Activated T-cell treated with anti-CD3 and anti-CD28 coated beads, Interleukin-2, amount 50 U/mL, for 24 hours (primary cell): ENCODE measurements at places on chromosomes 11 and 22.

- no peak for DNase-seq
Observed at GRCh38 chr11:45933131-45933831, 10.8 kb downstream of the LARGE2 start.

GRCh38 chr11:7892059-7892699 lies 38.9 kb downstream of the OR10A6 start:
- no peak for DNase-seq

DNA sequence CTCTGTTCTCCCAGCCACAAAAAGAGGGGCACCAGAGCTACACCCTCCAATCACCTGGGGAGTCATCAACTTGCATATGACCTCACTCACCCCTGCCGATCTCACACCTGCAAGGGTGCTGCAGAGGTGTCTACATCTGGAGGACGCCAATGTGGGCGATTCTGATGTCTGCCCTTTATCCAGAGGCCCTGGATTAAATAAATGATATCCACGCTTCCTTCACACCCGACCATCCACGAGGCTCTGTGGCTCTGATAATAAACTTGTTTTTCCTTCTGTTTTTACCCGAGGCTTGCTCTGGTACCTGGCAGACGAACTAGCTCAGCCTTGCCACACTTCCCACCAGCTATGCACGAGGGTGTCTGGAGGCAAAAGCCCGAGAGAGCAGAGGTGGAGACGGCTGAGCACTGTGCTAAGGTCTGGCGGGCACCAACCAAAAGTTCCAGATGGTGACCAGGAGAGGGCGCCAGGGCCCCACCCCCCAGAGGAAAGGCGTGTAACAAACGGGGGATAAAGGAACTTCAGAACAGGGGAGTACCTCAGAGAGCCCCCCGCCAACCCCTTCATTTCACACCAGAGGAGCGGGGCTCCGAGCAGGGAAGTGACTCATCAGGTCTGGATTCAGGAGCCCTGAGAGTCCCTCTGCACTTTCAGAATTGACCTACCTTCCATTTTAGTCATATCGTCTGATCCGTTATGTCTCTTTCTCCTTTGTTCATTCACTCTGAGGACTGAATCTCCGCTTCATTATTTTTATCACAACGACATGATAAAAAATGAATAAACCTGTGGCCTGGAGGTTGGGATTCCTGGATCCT lies 13.5 kb downstream of the SCN3B start:
- DNase-seq: peak; percentile 72

DNA sequence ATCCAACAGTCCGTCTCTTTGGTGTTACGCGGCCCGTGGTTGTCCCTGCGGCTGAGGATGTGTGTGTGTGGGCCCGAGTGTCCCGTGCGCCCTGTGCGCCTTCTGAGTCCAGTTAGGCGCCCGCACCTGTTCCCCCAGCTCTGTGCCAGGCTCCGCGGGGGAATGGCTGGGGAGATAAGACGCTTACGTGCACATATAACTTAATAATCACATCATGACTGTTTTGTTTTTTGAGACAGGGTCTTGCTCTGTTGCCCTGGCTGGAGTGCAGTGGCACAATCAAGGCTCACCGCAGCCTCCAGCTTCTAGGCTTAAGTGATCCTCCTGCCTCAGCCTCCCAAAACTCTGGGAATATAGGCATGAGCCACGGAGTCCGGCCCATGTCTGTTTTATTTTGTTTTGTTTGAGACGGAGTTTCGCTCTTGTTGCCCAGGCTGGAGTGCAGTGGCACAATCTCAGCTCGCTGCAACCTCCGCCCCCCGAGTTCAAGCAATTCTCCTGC lies 817 bp downstream of the ARL2 start:
- no peak for DNase-seq

DNA sequence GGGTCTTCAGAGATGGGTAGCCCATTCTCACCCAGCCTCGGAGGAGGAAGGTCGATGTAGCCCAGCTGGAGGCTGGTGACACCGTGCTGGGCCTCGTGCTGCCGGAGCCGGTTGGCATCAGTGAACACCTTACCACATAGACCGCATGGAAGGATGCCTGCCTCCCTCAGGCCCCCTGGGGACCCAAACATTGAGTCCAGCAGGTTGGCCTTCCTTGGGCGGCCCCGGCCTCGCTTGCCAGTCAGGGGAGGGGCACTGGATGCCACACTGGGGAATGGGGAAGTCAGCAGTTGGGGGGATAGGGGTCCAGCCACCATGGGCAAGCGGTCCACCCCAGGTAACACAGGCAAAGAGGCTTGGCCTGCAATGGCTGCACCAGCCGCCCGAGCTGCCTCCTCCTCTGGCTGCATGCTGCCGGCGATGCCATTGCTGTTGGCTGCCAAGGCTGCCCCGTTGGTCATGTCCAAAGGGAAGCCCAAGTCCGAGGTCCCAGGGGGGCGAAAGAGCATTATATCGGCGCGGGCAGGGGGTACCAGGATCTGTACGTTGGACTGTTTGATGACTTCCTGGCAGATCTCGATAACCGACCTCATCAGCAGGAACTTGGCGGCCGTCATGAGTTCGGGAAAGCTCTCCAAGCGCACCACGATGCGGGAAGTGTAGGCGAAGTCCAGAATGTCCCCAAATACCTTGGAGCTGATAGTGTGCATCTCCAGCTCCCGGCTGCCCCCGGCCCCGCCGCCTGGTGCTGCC lies 1.4 kb downstream of the PATZ1 start:
- DNase-seq: peak; percentile 69

DNA sequence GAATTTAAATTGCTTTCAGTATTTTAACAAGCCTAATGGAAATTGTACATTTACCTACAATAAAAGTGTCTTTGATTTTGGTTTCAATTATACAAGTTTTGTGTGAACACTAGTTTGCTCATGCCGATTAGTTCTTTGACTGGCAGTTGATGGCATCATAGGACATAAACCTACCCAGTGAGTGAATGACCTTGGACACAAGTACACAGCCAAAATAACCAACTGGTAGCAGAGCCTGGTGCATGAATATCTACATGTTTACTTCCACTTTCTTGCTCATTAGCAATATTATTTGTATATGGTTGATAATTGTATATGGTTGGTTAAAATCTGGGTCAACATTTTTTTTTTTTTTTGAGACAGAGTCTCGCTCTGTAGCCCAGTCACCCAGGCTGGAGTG lies 37.8 kb downstream of the STIM1 start:
- no peak for DNase-seq

GRCh38 chr11:84899134-84899533 lies 728.0 kb downstream of the DLG2 start:
- DNase-seq: no peak

GRCh38 chr11:80748207-80748925 lies 1307.5 kb upstream of the TENM4 start:
- no peak for DNase-seq

- DNase-seq: no peak
Observed at GRCh38 chr22:47996446-47996857, 1234.0 kb downstream of the TBC1D22A start.

DNA sequence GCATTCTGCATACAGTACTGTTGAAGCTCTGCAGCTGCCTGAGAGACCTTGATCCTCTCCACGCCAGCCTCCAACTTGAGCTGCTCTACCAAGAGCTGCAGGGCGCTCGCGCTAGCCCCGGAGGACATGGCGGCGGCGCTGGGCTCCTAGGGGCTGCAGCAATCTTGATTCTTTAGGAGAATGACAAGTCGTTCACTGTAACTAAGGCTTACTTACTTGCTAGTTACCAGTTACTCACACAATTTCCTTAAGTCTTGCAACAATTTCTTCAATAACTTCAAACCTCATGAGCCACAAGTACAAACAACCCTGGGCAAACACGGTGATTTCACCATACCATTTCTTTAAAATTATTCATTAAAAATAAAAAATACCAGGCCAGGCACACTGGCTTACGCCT lies 21.9 kb downstream of the SBF2 start:
- no peak for DNase-seq

- DNase-seq: no peak
Observed at GRCh38 chr11:57394203-57394965, 3.9 kb upstream of the PRG2 start.

GRCh38 chr22:35072925-35073324 lies 7.0 kb downstream of the ISX start:
- DNase-seq: no peak

GRCh38 chr11:78250099-78250498 lies 61.4 kb downstream of the USP35 start:
- DNase-seq: no peak

DNA sequence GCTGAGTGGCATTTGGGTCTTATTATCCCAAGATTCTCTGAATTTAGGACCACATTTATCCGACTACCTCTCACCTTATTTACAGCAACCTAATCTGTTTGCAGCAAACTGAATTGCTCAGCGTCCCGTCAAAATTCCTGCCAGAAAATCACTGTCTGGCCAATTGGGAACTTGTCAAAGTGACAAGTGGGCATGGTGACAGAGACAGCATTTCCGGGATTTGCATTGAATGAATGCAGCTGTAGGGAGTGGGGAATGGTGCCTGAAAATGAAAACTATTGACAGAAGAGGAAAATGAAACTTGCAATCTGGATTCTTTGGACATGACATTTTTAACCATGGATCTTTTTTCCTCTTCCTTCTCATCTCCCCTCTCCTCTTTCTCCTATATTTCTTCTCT lies 113.8 kb downstream of the NELL1 start:
- DNase-seq: no peak

DNA sequence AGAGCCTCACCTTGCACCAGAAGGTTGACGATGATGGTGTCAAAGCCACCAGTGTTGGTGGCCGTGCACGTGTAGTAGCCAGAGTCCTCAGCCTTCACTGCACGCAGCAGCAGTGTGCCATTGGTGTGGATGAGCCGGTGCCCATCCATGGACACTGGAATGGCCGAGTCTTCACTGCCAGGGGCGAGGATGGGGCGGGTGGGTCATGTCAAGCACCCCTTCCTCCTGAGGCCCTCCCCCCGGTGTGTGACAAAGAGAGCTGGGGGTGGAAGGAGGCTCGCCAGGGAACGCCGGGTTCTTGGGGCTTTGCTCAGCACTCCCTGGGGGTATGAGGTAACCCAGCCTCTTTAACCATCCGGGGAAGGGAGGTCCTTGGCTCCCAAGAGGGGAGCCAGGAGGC lies 111.6 kb downstream of the CEP164 start:
- DNase-seq: no peak

- no peak for DNase-seq
Observed at GRCh38 chr11:99327066-99327465, 306.3 kb downstream of the CNTN5 start.

- no peak for DNase-seq
Observed at GRCh38 chr22:44384563-44385295, 72.0 kb upstream of the SHISAL1 start.

GRCh38 chr11:46049325-46049897 lies 71.8 kb downstream of the PHF21A start:
- no peak for DNase-seq

- no peak for DNase-seq
Observed at GRCh38 chr22:35622191-35622913, 5.2 kb upstream of the MB start.

- DNase-seq: no peak
Observed at GRCh38 chr11:95297680-95298452, 66.9 kb upstream of the SESN3 start.

DNA sequence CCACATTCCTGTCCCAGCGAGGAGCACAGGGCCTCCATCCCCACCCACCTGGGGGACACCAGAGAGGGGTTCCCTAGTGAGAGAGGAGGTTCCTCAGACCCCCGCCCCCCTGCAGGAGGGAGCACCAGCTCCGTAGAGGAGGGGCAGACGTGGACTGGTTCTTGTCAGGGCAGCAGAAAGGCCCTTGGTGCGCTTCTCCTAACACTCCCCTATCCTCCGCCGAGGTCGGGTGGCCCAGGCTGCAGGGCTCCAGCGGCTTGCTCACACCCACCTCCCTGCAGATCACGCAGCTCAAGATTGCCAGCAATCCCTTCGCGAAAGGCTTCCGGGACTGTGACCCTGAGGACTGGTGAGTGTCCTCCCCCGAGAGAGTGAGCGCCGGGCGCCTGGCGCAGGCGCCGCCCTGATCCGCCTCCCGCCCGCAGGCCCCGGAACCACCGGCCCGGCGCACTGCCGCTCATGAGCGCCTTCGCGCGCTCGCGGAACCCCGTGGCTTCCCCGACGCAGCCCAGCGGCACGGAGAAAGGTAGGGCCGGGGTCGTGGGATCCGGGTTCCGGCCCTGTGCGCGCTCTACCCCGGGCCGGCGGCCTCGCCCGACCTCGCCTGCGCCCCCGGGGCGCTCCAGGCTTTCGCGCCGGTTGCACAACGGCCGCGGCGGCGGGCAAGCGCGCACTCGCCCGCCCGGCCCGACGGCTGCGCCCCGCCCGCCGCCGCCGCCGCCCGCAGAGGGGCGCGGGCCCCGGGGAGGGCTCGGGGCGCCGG lies 5.1 kb downstream of the TBX1 start:
- no peak for DNase-seq

GRCh38 chr11:93814966-93815633 lies 31.0 kb downstream of the MED17 start:
- no peak for DNase-seq

DNA sequence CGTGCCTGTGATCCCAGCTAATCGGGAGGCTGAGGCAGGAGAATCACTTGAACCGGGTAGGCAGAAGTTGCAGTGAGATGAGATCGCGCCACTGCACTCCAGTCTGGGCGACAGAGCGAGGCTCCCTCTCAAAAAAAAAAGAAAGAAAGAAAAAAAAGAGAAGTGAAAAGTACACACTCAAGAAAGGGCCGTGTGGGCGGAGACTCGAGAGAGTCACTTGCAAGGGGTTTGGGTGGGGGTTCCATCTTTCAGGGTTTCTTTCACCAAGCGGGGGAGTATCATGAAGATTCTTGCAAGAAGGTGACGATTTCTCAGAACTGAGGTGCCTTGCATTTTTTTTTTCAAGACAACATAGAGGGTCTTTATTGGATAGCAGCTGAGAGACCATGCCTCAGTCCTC lies 4.0 kb upstream of the IFITM5 start:
- no peak for DNase-seq

- no peak for DNase-seq
Observed at GRCh38 chr11:124276081-124276480, 19.9 kb downstream of the OR8G5 start.

DNA sequence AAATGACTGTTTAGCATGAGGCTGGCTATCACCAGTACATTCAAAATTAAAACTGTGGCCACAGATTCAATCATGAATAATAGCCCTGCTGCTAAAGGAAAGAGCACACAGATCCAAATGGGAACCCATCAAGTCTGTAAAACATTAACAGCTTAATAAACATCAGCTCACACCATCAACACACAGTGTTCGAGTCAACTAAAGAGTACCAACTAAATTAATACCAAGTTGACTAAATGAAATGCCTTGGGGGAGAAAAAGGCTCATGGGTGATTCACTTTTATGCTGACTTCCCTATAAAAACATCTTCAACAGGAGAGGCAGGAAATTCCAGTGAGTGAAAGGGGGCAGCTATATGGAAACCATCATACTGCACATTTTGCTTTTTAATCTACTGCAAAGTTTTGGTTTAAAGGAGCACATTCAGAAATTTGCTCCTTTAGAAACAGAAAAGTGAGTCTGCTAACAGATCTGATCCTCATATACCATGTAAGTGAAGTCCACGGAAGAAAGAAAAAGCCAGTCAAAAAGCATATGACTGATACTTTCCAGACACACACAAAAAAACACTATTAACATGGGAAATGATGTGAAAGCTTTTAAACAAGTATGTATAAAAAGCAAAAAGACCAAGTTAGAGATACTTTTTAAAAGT lies 16.3 kb downstream of the LGR4 start:
- DNase-seq: no peak
